ENCODE measurements at places on chromosomes 5 and 9.

DNA sequence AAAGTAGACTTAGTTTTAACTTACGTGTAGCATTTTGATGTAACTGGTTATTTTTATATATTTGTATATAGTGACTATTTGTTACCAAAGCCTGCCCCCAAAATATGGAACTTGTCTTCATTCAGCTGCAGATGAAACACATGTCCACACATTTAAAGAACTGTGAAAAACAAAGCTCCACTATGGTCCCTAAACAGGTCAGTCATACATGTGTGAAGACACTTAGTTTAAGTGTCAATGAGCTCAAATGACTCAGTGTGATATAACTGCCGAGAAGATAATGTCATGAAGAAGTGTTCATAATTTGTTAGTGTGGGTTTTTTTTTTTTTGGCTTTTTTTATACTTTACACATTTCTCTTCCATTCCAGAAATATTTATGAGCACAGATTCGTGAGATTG is 28.2 kb downstream of the HAVCR1 start:
- no peak for DNase-seq

DNA sequence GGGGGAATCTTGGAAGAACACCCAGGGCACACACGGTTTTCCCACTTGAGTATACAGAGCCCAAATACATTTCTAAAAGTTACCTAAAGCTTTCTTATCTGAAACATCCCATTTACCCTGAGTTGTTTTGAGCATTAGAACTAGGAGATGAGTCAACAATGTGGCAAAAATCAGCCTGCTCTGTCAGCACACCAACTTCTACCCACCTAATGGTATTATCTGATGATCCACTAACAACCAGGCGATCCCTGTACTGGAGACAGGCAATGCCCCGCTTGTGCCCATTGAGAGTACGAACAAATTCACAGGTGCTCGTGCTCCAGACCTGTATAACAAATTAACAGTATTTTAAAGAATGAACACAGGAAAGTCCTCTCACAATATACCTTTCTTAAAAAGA is 87.0 kb downstream of the SMIM23 start:
- no peak for DNase-seq

DNA sequence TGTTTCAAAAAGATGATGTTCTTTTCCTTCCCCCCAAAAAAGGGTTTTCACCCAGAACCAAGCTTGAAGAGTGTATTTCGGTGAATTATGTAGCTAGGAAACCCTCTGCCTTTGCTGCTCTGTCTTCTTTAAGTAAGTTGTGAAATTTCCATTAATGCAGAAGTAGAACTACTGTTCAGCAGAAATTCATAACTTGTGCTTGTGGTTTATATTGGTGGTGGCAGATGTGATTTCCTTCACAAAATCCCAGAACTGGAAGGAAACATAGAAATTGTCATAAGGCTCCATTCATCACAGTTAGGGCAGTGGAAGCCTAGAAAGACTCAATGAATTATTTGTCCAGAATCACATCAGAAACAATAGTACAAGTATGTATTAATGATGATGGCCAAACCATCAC is 42.1 kb upstream of the DAB2 start:
- DNase-seq: no peak

- DNase-seq: no peak
Observed at GRCh38 chr5:127567026-127567768, 49.8 kb downstream of the PRRC1 start.

- DNase-seq: no peak
Observed at GRCh38 chr9:72309364-72310133, 55.5 kb downstream of the ZFAND5 start.

Data from GM03348 (cell line).